Common myeloid progenitor, CD34-positive (primary cell): ENCODE measurements at places on chromosomes 1 and 21.

GRCh38 chr1:35287807-35288640, 19.5 kb downstream of the ZMYM4 start:
- peak; percentile 43 for DNase-seq

- peak; percentile 84 for DNase-seq
Measured at GRCh38 chr21:17784180-17784598, 35.0 kb downstream of the C21orf91 start.

GRCh38 chr1:29591601-29592260, 355.4 kb downstream of the PTPRU start:
- DNase-seq, result no peak

DNA sequence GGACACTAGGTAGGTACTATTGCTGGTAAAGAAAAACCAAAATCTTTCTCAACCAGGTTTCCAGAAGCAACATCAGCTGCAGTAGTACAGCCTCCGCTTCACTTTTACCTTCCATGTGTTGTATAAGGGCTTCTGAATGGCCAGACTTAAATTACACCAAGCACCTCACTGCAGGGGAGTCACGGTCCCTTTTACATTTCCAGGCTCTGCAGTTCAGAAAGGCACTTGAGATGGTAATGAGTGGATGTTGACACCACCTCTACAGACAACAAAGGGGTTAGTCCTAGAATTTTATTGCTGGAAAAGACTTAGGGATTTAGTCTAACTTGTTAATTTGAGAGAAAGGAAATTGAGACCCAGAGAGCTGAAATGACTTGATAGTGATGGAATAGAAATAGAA, 12.0 kb upstream of the DUSP12 start:
- DNase-seq, result no peak

GRCh38 chr1:161074676-161075368, 5.1 kb upstream of the ARHGAP30 start:
- no peak for DNase-seq

- DNase-seq, result no peak
Measured at GRCh38 chr1:156284112-156284511, at the start of gene TMEM79. Gene TMEM79, plus strand, starts transcription at chr1:156284325. Its CDS starts 902 bp downstream, at chr1:156285227.

DNA sequence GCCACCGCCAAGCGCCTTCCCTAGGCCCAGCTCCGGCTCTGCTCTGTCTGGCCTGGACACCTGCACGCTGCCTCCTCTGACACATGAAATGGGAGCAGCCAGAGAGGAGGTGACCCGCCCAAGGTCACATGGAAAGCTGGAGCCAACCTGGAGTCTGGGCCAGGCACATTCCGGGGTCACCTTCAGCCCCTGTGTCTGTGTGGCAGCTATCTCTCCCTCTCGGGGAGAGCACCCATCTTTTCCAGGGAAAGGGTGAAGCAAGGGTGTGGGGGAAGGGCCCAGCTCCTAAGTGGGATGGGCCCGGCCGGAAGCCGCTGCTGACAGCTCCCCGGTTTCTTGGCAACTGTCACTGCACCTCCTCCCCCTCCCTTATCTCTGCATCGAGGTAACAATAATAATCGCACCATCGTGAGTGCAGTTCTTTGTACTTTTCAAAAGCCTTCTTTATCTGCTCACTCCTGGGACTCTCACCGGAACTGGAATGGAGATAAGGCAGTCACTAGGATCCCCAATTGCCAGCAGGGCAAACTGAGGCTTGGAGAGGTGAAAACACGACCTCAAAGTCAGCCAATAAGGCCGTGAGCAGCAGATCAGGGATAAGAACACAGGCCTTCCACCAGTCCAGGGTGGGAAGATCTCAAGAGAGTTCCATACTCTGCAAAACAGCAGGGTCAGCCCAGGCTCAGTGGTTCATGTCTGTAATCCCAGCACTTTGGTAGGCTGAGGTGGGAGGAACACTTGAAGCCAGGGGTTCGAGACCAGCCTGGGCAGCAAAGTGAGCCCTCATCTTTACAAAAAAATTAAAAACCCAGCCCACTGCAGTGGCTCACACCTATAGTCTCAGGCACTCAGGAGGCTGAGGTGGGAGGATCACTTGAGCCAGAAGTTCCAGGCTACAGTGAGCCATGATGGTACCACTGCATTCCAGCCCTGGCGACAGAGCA, 36.9 kb downstream of the RAP1GAP start:
- DNase-seq, result no peak

- peak; percentile 46 for DNase-seq
Measured at GRCh38 chr1:247386687-247387086, 29.3 kb upstream of the NLRP3 start.

GRCh38 chr1:216237927-216238542, 185.2 kb downstream of the USH2A start:
- no peak for DNase-seq

DNA sequence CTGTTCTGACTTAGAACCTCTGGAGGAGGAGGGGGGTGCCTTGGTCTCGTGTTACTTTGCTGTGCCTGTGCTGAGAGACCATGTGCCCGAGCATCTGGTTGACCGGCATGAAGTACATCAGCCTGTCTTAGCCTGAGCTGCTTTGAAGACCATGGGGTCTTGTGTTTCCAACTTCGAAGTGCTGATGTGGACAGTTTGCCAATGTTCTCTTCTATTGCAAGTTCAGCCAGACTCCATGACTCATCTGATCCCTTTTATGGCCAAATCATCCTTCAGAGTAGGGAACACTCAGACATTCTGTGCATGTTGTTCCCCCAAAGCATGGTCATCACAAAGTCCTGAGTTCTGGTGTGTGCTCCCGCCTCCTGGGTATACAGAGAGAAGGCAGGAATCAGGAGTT, 6.0 kb upstream of the PLA2G2C start:
- DNase-seq, result no peak

GRCh38 chr1:109627692-109628399, 8.2 kb downstream of the AMPD2 start:
- DNase-seq, result no peak

- DNase-seq, result no peak
Measured at GRCh38 chr21:33541105-33541711, 709 bp downstream of the GART start.

DNA sequence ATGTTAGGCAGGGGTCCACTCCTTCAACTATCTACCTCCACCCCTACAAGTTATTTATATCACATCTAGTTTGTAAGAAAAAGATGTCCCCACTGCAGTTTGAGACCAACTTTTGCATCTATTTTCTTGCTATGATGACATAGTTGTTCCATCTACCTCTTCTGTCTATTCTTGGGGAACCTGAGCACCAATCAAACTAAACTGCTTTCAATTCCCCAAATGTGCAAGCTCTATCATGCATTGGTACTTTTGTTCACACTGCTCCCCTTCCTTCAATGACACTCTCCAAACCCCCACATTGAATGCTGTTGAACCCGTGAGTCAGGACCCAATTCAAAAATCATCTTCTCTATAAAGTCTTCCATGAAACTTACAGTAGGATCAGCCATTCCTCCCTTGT, 16.0 kb upstream of the FRRS1 start:
- DNase-seq, result no peak

GRCh38 chr1:204478172-204478899, 16.3 kb downstream of the PIK3C2B start:
- DNase-seq, result no peak

GRCh38 chr1:85025940-85026339, 22.4 kb downstream of the MCOLN3 start:
- no peak for DNase-seq

- DNase-seq, result no peak
Measured at GRCh38 chr1:210882414-210883221, 251.3 kb downstream of the KCNH1 start.

DNA sequence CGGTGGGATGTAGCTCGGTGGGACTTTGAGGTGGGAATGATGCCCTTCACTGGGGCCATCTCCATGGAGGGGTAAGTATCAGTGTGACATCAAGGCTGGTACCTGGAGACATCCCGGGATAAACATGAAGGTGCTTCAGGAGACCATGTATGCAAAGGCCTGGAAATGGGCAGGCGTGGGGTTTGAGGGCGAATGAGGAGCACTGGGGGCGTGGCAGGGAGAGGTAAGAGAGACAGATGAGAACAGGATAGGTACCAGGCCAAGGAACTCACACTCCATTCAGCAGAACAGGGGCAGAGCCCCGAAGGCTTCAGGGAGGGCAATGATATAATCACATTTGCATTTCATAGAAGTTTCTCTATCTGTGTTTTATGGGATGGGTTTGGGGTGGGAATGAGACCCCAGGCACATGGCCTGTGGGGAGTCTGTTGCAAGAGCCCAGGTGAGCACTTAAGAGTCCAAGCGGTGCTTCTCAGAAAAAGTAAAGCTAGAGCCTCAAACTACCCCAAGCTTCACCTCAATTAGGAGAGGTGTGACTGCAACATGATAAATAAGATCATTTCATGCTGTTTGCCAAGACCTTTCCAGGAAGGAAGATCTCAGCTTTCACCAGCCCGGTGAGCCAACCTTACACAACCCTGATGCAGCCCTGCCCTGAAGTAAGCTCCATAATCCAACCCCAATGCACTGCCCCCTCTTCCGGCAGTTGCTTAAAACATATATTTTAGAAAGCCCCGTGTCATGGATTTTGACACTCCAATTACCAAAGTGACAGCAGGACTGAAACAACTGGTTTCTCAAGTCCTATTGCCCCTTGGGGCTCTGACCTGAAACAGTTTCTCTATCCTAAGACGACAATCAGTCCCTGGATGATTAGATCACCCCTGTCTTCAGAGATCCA, 7.4 kb downstream of the S100A9 start:
- DNase-seq, result no peak

DNA sequence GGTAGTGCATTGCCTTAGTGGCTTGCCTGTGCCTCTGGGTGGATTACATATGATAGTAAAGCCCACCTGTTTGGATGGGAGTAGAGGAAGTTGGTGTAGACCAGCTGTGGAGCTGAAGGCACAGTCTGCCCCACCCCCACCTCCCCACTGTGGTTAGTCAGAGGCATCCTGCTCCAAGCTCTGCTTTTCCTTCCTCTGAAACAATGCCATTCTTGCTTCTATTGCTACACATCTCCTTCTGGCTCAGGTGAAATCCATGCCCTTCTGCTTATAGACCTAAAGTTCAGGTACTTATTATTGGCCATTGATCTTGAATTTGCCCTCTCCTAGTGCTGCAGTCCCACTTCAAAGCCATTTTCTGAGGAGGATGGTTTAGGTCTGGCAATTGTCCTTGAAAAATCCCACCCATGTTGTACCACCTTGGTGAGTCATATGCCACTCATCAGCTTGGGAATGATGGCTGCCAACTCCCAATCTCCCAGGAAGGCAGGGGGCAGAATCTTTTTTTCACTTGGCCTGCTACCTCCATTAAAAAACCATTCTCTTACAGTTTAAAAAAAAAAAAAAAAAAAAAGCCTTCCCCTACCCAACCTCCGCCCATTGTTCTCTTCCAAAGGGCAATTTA, 6.7 kb upstream of the TXLNA start:
- DNase-seq, result peak; percentile 14

DNA sequence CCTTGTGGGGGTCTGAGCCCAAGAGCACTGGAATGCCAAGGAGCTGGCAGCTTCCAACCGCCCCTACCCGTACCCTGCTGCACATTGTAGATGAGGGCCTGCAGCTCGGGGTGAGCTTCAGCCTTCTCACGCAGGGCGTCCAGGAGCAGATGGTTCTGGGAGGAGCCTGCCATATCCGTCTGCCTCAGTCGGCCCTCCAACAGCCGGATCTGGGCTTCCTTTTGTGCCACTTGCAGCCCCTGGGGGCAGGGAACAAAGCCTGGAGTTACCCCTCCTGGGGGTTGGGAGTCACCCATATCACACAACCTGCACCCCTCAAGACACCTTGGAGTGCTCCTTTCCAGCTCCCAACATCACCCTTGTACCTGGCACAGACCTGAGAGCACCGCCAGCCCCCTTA, 34.8 kb downstream of the KIF21B start:
- DNase-seq, result no peak

- no peak for DNase-seq
Measured at GRCh38 chr1:170377896-170378634, 153.9 kb upstream of the GORAB start.

GRCh38 chr1:179017383-179018326, 8.0 kb upstream of the FAM20B start:
- DNase-seq, result no peak

- no peak for DNase-seq
Measured at GRCh38 chr1:187646536-187647107, 817.9 kb downstream of the PLA2G4A start.

DNA sequence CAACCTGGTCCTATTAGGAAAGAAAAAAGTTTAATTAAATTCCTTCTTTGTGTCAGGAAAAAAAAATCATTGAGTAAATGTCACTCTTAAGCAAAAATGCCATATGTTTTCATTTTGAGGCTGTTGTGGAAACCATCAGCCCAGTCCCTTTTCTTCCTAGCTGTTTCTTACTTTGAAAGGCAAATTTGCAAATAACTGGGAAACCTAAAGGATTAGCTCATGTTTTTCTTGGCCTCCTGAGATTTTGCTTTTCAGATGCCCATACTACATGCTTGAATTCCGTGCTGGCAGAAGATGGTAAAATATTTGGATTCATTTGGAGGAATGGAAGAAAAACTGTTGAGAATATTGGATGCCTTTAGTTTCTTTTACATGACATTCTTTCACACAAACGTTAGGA, 182.1 kb upstream of the ADAMTS5 start:
- DNase-seq, result no peak
